ENCODE measurements at places on chromosomes 7 and 10. TPM values are rescaled to one million over a fixed set of nuclear protein-coding genes. Genes with fewer than 3 reads are reported as not detected.
A peak's percentile ranks its signal among the peaks of the same experiment; 100 is the strongest.

CYP26C1 gene
- total RNA-seq = 0.42 TPM

GRCh38 chr10:71345694-71346093, 26.6 kb downstream of the SLC29A3 start:
- DNase-seq = no peak

GRCh38 chr10:31197886-31198285, 121.1 kb upstream of the ZEB1 start:
- DNase-seq = no peak

RASA4 gene
- 10.0 TPM for total RNA-seq

TMEM178B gene
- 11.3 TPM for total RNA-seq

IKZF1 gene
- 0.48 TPM for total RNA-seq

MUC12 gene
- 12.2 TPM for total RNA-seq

- DNase-seq = no peak
Observed at GRCh38 chr10:128518000-128518399, 391.8 kb upstream of the MKI67 start.

DNA sequence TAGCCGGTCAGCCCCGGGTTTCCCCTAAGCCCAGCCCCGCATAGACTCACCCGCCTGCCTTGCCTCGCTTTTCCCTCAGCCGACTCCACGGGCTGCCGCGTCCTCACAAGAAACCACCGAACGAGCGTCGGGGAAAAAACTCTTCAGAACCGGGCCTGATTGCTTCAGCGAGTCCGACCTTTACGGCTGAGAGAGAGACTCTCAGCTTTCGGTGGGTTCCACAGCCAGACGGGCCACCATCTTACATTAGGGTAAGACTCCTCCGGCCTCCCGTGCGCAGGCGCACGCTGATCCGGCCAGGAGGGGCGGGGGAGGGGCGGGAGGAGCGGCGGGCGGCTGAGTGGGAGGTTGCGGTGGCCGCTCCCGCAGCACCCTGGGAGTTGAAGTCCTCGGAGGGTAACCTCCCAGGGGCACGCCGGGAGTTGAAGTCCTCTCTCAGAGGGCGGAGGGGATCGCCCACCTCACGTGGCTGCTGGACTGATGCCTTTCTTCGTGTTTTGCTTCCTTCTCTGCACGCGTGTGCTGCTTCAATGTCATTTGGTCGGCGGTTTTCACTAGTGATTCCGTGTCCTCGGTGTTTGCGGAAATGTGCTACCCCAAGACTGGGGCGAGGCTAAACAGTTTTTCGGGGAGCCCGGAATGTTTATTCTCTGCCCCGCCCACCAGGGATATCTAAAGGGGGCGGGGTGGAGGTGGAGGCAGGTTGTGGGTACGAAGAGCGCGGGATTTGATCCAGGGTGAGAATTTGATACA, at the start of gene CNOT4:
Gene CNOT4 (minus strand): TSS at position 264 of the 753 bp plus-strand sequence. CDS start 71,771 bp downstream, outside the sequence.
- peak; percentile 98 for DNase-seq

DNA sequence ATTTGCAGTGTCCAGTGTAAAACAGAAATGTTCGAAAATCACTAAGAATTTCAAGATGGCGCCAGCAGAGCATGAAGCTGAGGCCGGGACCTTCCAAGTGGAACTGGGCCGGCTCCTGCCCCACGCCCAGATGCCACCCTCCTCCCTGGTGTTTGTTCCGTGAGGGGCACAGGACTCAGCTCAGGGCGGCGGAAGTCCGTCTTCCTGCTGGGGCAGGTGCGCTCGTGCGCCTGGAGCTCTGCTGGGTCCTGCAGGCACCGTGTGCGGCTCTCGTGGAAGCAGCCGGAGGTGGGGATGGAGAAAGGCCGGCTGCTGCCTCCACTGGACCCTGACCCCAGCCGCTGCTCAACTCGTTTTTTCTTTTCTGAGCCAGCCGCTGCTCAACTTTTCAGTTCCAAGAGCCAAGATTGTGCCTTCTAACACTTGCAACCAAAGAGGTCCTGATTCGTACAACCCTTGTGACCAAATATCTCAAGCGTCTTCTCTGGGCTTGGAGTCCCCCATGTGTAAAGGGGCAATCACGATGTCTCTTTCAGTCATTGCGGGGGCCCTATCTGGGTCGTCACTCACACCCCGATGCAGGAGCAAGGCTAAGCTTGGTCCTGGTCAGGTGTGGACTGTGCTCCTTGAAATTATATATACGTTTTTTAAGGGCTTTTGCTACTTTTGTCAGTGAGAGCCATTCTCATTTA, 334.4 kb downstream of the ADARB2 start:
- DNase-seq = no peak

Measured in H9 (cell line).